Lower leg skin (tissue), 4 donors: ENCODE measurements at places on chromosomes 16 and 17. TPM values are rescaled to one million over a fixed set of nuclear protein-coding genes. Genes with fewer than 3 reads are reported as not detected.

DNA sequence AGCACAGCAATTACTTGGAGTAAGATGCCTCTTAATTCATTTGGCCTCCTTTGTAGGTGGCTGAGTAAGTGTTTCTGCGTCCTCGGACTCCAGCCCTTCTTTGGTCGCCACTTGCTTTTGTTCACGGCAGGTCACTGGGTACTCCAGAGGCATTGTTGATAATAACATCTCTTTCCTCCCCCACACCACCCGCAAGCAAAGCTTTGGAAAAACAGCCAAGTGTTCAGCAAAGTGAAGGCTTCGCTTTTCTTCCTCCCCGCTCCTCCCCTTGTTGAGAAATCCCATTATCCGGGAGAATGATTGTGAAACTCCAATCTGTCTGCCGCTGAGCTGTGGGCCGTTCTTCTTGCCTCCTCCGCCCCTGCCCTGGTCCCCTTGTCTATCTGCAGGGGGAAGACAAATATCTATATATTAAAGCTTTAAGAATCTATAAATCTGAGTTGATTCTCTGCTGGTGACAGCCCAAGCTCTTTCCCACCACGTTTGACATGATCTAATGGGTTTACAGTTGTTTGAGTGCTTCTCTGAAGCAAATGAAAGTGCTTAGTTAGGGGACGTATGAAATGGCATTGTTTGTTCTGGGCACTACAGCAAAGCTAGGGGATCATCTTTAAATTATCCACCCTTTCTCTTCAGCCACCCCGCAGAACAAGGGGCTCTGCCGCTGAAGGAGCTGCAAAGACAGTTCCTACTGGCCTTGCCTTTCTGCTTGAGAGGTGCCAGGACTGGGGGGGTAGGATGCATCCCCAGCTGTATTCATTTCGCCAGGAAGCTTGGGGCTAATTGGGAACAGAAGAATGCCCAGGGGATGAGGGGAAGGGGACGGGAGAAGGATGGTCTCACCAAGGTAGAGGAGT is 167.1 kb downstream of the CCDC182 start:
- peak; percentile 23 for DNase-seq

DNA sequence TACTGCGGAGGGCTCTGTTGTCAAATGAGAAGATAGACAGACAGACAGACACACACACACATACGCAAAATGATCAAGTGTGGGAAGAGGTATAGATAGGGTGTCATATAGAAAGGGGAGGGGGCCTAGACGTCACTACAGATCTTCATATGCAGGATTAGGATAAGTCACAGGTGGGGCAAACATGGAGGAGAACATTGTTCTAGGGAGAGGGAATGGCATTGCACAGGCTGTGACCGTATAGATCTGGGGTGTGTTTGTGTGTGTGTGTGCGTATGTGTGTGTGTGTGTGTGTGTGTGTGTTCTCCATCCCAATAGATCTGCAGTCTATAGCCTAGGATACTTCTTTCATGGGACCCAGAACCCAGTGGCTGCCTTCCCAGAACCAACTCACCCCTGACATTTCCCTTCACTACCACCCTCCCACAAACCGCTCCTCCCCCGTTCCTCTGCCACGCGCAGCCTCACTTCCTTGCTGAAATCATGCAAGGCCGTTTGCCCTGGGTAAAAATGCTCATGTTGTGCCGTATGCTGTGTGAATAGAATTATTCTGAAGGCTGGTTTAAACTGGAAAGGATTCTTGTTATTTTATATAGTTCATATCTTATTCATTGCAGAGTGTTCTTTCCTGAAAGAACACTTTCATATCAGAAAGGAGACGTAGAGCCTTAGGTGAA is 50.5 kb upstream of the CCL1 start:
- DNase-seq: no peak

GRCh38 chr17:17055286-17056155 is 13.3 kb downstream of the MPRIP start:
- DNase-seq: peak; percentile 87

DNA sequence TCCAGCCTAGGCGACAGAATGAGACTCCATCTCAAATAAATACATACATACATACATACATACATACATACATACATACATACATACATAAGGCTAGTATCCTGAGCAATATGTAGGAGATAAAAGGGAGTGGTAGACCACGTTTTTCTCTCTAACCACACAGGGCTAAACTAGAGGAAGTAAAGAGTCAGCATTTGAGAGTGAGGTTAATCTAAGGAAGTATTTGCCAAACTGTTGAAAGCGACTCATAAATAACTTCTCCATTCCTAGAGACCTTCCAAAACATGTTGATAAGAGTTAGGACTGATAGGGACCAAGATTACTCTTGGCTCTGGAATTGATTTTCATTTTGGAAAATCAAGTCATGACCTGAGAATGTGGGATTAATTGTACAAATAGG is 68.9 kb downstream of the NEUROD2 start:
- no peak for DNase-seq

GRCh38 chr17:17377071-17377967 is 74.1 kb downstream of the NT5M start:
- no peak for DNase-seq

Gene SLC13A5
- total RNA-seq: not detected

Gene ARL4D
- total RNA-seq: 50.6 TPM
